ENCODE measurements at places on chromosomes 1 and 21. TPM values are rescaled to one million over a fixed set of nuclear protein-coding genes. Genes with fewer than 3 reads are reported as not detected.

The IL10RB gene
- total RNA-seq, result 26.6 TPM

The OR2T29 gene
- not detected for total RNA-seq

The RORC gene
- not detected for total RNA-seq

The HHIPL2 gene
- total RNA-seq, result not detected

The SLAMF1 gene
- total RNA-seq, result not detected

The CD1D gene
- 3.9 TPM for total RNA-seq

The SPATA21 gene
- not detected for total RNA-seq

The TSSK3 gene
- total RNA-seq, result not detected

The FMO5 gene
- 0.21 TPM for total RNA-seq

The ABCD3 gene
- total RNA-seq, result 33.4 TPM

The SCCPDH gene
- total RNA-seq, result 11.9 TPM

The U2AF1 gene
- 35.2 TPM for total RNA-seq

The VTCN1 gene
- not detected for total RNA-seq

The OLIG2 gene
- not detected for total RNA-seq

The AMY1C gene
- total RNA-seq, result not detected

The OR2G3 gene
- total RNA-seq, result not detected

The KRTAP13-3 gene
- total RNA-seq, result not detected

The DRAM2 gene
- total RNA-seq, result 35.8 TPM

The CATSPER4 gene
- total RNA-seq, result not detected

The OR2T11 gene
- total RNA-seq, result not detected

The ZBTB8B gene
- total RNA-seq, result under 0.01 TPM

The LDLRAD2 gene
- 0.03 TPM for total RNA-seq

The GALE gene
- total RNA-seq, result 93.3 TPM

The LRRC39 gene
- not detected for total RNA-seq

The ESRRG gene
- total RNA-seq, result 0.07 TPM

The CELA2A gene
- not detected for total RNA-seq

The OR2L13 gene
- total RNA-seq, result not detected

The AADACL3 gene
- total RNA-seq, result not detected

The SELL gene
- total RNA-seq, result not detected

The FCRL3 gene
- total RNA-seq, result not detected

The GJC2 gene
- 1.1 TPM for total RNA-seq

The ALX3 gene
- total RNA-seq, result not detected

The GJA8 gene
- not detected for total RNA-seq

The IKBKE gene
- 14.2 TPM for total RNA-seq

The KIRREL1 gene
- 81.4 TPM for total RNA-seq

The CTSK gene
- 6.1 TPM for total RNA-seq

The IL10 gene
- not detected for total RNA-seq

The EDN2 gene
- total RNA-seq, result 0.11 TPM

The TNFSF18 gene
- 0.31 TPM for total RNA-seq

The PAQR6 gene
- total RNA-seq, result 1.2 TPM

The SH2D5 gene
- 157 TPM for total RNA-seq

The MX2 gene
- total RNA-seq, result 43.2 TPM

The DDR2 gene
- total RNA-seq, result 0.41 TPM

The ACTN2 gene
- not detected for total RNA-seq

The TRMT1L gene
- 15.8 TPM for total RNA-seq

The TNFSF4 gene
- 0.75 TPM for total RNA-seq

The VAV3 gene
- 9.7 TPM for total RNA-seq

The ANKRD34A gene
- total RNA-seq, result 1.0 TPM

The HPDL gene
- total RNA-seq, result 2.2 TPM

Measured in foreskin keratinocyte (primary cell).